ENCODE measurements at places on chromosomes 7 and 10.

DNA sequence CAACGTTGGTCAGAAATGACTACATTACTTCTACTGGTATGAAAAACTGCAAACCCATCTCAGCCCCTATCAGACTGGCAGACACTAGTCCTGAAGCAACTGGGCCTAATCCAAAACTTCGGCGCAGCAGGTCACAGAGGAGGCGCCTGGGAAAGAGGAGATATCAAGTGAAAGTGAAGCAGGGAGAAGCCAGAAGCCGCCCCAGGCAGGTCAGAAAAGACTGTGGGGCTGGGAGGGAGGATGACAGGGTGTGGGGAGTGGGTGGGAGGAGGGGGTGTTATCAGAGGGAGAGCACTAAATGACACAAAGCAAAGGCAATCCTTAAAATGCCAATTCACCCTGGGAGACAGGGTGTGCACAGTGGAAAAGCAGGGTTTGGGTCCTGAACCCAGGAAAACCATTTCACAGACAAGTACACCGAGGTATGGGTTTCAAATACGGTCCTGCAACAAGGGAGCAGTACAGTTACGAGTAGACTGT is 731 bp downstream of the CHCHD3 start:
- DNase-seq: no peak

GRCh38 chr10:34661580-34661979 is 153.5 kb downstream of the PARD3 start:
- DNase-seq: no peak

DNA sequence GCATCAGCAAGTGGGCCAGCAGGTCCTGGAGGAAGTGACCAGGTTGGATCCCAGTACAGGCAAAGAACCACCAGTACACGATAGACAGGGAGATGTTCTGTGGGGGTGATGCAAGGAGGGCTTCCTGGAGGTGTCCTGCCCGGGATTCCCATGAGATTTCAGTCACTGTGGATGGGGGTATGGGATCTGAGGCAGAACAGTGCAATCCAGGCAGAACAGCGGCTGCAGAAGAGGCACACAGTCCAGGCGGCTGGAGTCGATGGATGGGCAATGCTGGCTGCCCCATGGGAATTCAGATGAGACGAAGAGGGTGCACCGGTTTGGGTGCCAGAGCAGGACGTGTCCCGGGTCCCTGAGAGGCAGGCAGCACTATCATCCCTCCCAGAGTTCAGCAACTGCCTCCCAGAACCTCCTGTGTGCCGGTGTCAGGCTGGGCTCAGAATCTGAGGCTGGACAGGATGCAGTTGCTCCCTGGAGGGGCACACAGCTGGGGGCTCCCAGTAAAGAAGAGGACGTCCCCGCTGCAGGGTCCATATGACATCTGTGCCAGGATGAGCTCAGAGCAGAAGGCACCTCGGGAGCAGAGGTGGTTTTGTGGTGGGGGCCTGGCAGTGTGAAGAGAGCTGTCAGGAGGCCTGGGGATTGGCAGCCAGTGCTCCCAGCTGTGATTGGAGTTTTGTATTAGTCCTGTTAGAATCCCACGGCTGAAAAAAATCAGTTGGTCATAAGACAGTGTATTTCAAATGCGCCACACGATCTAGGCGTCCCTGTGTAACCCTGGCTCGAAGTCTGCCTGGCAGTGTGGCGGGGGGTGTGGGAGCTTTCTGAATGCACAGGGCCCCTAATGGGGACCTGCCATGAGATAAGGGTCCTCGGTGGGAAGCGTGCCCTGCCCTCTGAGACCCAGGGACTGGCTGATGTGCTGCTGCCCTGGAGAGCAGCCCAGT is 3.2 kb downstream of the KNDC1 start:
- DNase-seq: peak; percentile 41

DNA sequence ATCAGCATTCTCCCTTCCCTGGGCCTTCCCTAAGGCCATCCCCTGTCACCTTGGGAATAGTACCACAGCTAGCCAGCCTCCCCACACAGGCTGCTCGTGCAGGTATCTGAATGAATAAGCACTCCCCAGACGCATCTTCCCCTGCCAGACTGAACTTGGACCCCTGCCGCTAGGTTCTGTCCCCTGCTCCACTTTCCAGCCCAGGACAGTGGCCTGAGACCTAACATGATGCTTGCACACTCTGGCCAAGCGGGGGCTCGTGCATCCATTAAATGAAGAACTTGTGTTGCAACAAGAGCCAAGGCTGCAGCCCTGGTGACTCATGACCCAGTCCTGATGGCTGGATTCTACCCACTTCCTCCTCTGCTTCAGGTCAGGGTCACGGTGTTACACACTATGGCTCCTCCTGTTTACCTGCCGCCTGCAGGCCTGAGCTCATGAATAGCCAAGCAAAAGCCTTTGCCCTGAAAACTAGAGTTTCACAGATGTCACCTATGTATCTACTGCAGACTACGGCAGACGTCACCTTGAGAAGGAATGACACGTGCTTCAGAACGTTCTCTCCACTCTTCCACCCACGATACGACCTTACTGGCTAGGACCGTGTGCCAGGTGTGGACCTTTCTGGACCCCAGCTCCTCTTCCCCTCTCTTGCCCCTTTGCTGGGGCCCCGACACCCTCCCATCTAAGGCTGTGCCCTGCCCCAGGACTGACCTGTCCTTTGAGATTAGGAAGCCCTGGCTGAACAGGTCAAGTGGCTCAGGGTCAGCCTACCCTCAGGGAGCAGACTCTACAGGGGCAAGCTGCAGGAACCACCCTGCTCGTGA is 6.5 kb downstream of the ASB13 start:
- no peak for DNase-seq

DNA sequence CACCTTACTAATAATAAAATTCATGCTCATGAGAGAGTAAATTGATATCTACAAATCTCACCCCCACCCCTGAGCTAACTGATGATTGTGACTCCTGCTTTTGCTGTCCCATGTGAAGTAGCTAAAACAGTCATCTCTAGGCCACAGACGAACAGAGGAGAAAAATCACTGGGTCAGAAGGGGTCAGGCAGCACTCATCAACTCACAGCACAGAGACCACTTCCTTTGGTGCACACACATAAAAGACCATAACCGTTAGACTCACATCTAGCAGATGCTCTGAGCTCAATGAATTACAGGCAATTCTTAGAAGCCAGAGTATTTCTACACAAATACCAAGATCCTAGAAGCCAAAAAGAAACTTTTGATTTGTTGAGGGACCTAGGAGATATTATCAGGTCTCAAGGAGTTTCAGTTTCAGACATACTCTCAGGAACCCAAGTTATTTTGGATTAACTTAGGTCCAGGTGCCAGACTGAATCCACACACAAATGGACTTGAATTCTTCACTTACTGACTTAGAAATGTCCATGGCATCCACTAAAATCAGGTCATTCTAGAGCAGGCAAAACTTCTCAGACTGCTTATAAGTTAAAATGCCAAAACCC is 65.0 kb upstream of the TES start:
- DNase-seq: no peak

DNA sequence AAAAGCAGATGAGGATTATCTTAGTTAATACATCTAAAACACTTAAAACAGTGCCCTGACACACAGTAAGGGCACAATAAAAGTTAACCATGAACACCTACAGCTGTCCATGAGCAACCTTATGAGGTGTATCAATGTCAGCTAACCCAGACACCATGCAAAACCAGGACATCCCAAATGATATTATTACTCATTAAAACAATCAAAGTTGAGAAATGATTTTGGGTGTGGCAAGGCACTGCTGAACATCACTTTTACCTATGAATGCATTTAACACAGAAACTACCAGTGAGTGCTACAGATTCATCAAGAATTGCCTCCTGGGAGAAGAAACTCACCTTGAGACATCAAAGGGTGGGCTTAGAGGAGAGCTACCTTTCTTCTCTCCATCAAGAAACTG is 18.3 kb downstream of the IRF5 start:
- no peak for DNase-seq

GRCh38 chr10:8811201-8811600 is 756.7 kb downstream of the GATA3 start:
- no peak for DNase-seq

DNA sequence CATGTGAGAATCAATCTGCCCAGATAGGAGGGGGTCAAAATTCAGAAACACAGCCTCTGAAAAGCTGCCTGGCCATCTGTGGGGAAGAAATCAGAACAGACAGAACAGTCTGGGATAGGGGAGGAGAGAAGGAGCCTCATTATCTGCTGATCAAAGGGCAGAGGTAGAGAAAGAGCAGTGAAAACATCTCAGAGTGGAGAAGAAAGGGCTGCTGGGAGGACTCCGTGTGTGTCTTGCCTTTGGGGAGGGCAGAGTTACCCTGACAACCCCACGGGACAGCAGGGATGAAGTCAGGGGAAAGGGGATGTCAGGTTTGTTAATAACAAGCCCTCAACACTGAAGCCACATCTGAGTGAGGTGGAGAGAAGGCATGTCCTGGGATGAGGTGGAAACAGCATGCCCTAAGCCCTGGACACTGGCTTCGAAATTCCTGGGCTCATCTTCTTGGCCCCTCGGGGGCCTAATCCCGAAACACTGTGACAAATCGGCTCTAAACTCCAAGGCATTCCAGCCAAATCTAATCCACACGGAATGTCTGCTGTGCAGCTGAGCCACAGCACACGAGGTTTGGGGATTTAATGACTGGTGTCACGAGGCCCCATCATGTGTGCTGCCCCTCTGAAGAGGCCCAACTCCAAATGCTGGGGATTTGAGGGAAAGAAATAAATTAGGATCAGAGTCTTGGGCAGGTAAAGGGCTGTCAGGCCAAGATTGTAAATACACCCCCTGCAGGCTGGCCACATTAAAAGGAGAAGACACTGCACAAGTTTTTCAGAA is 82.8 kb upstream of the FGFR2 start:
- DNase-seq: no peak

- no peak for DNase-seq
Measured at GRCh38 chr7:138937484-138937883, 43.7 kb downstream of the KIAA1549 start.

GRCh38 chr7:107355616-107356015 is 114.2 kb upstream of the GPR22 start:
- no peak for DNase-seq

DNA sequence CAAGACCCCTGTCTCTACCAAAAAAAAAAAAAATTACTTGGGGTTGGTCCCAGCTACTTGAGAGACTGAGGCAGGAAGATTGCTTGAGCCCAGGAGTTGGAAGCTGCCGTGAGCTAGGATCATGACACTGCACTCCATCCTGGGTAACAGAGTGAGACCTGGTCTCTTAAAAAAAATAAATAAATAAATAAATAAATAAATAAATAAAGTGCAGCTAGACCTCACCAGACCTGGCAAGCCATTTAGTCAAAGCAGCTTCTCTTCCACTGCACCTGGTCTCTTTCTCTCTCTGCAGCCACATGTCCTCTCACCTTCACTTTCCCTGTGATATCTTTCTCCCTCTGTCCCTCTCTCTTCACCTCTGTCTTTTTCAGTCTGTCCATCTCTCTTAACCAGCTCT is 75.2 kb upstream of the CHCHD3 start:
- DNase-seq: no peak

GRCh38 chr7:148515237-148515636 is 75.3 kb upstream of the C7orf33 start:
- no peak for DNase-seq

- no peak for DNase-seq
Measured at GRCh38 chr7:40733114-40733513, 598.3 kb downstream of the SUGCT start.

DNA sequence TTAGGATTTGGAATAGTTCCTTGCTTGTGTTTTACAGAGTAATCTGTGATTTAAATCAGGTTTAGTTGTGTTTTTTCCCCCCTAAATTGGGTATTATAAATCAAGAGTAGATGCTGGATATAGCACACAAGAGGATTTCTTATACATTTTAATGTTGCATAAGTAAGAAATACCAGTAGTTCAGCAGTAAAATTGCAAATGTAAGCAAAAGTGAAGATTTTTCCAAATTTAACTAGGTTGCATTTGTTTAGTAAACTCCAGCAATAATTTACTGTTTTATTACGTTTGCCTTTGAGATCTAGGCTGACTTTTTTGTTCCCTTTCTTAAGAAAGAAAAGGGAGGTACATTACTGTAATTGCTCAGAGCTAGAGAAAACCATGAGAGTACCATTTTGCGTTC is 207.3 kb downstream of the LRMDA start:
- no peak for DNase-seq

DNA sequence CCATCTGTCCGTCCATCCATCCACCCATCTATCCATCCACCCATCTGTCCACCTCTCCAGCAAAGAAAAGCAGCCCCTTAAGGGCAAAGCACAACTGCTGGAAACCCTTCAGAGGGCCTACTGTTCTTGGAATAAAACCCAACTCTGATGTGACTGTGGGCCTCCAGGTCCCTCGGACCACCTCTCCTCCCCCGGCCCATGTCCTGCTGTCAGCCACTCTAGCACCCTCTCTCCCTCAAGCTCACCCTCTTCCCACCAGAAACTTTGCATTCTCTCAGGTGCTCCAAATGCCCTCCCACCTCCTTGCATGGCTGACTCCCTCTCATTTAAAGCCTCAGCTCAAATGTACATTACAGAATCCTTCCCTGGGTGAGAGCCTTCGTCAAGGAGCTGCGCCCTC is 110.3 kb downstream of the ARHGAP22 start:
- DNase-seq: no peak

DNA sequence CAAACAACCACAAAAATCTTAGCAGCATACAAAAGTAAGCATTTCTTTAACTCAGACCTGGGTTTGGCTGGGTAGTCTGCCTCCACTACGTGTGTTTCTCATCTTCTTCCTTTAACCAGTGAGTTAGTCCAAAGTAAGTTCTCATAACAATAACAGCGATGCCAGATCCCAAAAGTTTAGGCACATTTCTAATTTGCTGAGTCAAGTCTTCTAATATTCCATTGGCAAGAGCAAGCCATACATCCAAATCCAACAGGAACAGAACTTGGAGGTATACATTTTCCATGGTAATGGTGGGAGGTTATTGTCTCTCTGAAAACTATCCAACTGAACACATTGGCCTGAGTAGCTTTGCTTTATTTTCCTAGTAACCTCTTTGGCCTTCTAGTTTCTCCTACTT is 115.7 kb upstream of the CNTNAP2 start:
- DNase-seq: no peak

- no peak for DNase-seq
Measured at GRCh38 chr7:144063710-144064109, 5.9 kb upstream of the OR2A25 start.

- no peak for DNase-seq
Measured at GRCh38 chr7:47435889-47436312, 146.0 kb downstream of the TNS3 start.

DNA sequence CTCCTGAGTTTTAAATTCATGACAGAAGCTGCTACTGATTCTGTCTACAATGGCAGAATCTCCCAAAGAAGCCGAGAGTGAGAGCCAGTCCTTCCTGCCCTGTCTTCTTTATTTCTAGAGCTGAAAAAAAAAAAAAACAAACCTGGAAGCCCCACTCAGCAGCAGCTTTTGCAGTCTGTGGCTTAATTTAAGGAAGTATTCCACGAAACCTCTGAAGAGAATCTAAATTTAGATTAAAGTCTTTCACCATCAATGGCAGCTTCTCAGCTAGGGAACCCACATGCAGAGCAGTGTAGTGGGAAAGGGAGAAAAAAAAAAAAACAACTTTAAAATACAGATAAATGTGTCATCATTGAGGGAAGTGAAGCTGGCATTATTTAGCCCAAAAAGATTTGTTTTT is 23.4 kb downstream of the SMURF1 start:
- no peak for DNase-seq

GRCh38 chr10:97566336-97566996 is 6.1 kb upstream of the ANKRD2 start:
- no peak for DNase-seq

All from putamen (tissue), 1 donor.